ENCODE measurements at places on chromosomes 7 and 10.

DNA sequence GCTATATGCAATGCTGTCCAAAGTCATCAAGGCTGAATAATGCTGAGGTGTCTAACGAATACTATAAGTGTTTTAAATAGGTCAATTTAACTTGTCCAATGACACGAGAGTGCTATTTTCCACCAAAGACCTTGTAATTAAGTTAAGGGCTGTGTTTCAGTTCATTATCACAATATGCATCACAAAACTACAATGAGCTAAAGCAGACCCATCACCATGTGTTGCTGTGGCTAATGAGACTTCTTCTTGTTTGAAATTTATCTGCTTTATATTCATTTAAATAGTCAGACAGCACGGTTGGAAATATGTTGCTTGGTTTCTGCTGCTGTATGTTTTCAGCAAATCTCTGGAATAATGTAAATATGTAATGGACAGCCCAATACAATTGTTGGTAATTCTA lies 292.5 kb upstream of the VSTM2A start:
- DNase-seq = no peak

GRCh38 chr10:92052088-92052487 lies 128.5 kb downstream of the BTAF1 start:
- no peak for DNase-seq

DNA sequence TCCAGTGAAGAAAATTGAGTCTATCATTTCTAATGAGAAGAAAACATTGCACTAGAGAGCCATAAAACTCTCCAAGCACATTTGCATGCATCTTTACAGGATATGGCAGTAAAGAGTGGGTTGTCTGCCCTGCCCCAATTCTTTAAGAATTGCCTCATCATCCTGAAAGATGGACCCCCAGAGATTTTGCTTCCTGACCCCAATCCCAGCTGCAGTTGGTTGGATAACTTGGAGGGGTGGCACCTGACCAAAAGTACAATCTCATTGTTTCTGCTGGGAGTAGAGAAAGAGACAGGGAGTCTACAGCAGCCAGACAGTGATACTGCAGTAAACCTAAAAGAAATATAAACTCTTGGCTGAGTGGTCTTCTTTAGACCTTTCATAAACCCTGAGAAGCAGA lies 49.1 kb upstream of the ADCY1 start:
- DNase-seq = no peak

DNA sequence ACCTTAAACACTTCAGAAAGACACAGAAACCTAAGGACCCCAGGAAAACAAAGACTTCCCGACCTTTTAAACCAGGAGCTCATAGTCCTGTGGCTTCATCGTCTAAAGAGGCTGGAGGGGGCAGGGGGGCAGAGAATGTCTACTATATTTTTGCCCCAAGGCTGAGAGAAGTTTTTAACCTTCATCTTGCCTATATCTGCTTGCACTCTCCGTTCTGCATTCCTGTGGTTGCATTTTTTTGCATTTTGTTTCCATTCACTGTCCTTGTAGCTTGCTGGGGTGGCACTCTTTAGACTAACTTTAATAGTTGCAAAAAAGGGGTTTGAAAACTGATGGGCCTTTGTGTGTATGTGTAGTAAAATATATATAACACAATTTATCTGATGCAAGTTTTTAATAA lies 23.7 kb downstream of the PRKAR2B start:
- DNase-seq = no peak

- DNase-seq = peak; percentile 52
Observed at GRCh38 chr7:27661811-27662489, 733 bp downstream of the HIBADH start.

- no peak for DNase-seq
Observed at GRCh38 chr7:71560354-71560995, 428.5 kb downstream of the GALNT17 start.

DNA sequence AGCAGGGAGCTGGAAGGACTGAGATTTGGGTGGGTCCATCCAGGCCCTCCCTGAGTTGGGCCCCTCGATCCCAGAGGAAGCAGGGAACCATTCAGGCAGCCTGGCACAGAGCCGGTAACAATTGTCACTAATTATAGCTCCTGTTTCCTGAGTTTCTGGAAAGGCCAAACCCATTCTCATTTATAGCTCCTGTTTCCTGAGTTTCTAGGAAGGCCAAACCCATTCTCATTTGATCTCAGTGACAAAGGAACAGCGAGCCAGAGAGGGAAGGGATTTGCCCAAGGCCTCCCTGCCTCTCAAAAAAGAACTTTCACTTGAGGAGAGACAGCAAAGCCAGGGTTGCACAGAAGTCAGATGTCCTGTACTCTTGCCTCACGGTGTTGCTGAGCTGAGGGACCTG lies 521.9 kb downstream of the TYW1 start:
- DNase-seq = no peak

DNA sequence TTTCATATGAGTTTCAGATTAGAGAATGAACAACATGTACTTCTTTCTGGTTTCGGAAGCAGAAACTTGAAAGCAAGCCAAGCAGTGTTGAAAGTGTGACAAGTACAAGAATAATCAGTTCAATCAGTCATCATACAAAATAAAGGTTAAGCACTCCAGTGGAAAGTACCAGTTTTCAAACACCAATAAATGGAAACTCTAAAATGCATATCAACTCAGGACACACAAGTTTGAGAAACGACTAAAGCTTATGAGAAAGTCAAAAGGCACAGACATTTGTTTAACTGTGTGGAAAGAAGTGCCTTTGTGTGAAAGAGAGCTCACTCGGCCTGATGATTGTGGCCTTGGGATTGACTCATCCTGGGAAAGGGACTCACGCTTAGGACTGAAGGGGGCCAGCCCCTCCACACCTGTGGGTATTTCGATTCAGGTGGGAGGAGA lies 60.6 kb upstream of the AKR1C1 start:
- DNase-seq = no peak

DNA sequence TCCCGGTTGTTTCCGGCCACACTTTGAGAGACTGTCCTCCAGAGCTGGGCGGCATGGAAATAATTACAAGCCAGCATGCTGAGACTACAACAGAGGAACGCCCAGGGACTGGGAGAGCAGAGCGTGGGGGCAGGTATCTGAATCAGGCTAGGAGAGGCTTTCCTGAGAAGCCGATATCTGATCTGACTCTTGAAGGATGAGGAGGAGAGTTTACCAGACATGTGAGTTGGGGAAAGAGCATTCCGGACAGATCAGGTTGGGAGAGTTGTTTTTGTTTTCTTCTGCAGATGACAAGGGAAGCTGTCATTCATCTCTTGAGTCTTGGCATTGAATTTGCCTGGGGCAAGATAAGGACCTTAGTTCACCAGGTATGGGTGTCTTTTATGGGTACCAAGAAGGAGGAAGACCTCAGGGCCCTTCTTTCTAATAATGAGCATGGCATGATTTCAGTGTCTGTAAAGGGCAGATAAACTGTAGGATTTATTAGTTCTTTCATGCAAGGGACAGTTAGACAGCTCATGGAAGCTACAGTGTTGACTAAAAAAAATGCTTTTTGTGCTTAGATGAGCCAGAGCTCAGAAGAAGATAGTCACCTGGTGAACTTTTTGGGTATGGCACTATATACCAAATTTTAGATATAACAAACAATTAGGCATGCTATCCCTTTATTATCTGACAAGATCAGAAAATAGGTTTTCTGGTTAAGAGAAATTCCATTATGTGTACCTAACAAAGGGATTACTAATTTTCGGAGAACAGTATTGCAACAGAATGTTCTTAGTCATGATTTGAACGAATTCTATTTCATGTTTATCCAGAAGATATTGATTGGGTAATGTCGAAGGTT lies 36.2 kb downstream of the WBP1L start:
- DNase-seq = no peak

DNA sequence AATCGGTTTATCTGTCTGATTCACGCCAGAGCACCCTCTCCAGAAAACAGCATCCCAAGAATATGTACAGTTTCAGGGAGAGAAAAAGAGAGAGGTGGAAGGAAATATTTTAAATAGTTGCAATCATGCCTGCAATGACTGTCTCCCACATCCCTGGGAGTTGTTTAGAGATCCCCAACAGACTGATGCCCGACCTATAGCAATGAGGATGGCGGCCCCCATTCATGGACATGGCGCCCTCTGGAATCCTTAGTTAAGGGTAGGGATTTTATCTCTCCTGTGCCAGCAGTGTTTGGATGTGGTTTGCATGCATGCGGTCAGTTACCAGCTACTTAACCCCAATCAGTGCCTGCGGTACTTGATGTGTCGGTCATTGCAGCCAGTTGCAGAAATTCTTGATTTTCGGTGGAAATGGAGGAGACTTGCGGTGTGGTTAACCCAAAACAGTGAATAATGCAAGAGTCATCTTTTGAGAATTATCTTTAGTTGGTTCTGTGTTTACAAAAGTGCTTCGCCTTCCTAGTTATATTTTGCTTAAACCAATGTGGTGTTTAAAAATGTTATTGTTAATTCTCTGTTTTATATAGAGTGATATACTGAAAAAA lies 186.0 kb upstream of the TCF7L2 start:
- no peak for DNase-seq

- DNase-seq = no peak
Observed at GRCh38 chr10:79103129-79103528, 34.4 kb downstream of the ZMIZ1 start.

DNA sequence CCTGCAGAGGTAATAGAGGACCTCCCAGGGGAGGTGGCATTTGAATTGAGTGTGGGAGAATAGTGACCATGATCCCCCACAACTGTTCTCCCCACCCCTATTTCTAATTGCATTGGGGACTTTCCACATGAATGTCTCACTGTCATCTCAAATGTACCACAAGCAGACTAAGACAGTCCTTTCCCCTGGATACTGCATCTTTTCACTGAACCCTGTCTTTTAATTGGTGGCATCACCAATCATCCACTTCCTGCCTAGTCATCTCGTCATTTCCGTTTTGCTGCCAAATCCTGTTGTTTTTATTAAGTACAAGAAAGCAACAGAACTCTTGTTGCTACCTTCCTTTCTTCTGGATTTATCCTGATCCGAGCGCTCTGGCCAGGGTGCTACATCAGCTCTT lies 120.3 kb downstream of the NRP1 start:
- no peak for DNase-seq

GRCh38 chr10:72234560-72235095 lies 18.6 kb upstream of the ASCC1 start:
- DNase-seq = no peak

DNA sequence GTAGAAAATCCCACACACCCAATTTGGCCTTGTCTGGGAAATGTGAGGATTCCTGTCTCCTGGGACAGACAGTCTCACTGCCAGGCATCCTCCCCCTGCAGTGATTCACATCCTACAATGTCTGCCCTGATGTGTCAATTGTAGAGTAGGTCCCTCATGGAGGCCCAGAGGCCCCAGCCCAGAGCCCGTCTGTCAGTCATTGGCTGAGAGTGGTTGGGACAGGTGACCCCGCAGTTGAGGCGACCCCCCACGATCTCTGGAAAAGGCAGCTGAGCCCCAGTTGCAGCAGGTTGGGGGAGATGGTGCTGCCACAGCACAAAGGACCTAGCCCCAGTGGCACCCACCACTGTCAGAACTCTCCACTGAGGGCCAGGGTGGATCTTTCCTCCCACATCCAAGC lies 84.3 kb upstream of the INSIG1 start:
- no peak for DNase-seq

DNA sequence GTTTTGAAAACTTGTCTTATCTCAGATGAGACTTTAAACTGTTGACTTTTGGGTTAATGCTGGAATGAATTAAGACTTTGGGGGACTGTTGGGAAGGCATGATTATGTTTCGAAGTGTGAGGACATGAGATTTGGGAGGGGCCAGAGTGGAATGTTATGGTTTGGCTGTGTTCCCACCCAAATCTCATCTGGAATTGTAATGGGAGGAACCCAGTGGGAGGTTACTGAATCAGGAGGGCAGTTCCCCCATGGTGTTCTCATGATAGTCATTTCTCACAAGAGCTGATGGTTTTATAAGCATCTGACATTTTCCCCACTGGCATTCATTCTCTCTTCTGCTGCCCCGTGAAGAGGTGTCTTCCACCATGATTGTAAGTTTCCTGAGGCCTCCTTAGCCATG lies 13.8 kb upstream of the POT1 start:
- no peak for DNase-seq

DNA sequence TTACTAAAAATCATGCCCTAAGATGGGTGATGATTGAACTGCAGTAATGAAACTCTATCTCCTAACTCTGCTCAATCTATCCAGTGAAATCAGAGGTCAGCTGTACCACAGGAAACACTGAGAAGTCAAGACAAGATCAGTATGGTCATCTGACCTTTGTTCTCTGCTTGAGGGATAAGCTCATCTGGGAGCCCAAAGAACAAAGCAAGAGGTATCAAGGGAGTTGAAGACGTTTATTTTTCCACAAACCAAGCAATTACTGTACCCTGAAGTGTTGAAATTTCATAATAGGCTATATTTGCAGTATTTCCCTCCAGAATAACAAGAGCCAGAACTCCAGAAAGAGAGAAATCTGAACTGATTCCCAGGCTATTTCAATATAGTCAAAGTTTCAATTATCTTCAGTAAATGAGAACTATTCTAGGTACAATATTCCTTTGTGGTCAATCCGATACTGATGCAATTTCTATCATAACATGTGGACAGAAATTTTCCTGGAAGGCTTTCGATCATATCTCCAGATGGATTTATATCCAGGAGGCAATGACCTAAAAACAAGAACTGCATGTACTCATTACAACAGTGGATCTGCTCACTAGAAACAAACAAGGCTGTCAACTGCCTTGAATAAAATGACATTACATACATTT lies 345.3 kb downstream of the TNS3 start:
- no peak for DNase-seq

DNA sequence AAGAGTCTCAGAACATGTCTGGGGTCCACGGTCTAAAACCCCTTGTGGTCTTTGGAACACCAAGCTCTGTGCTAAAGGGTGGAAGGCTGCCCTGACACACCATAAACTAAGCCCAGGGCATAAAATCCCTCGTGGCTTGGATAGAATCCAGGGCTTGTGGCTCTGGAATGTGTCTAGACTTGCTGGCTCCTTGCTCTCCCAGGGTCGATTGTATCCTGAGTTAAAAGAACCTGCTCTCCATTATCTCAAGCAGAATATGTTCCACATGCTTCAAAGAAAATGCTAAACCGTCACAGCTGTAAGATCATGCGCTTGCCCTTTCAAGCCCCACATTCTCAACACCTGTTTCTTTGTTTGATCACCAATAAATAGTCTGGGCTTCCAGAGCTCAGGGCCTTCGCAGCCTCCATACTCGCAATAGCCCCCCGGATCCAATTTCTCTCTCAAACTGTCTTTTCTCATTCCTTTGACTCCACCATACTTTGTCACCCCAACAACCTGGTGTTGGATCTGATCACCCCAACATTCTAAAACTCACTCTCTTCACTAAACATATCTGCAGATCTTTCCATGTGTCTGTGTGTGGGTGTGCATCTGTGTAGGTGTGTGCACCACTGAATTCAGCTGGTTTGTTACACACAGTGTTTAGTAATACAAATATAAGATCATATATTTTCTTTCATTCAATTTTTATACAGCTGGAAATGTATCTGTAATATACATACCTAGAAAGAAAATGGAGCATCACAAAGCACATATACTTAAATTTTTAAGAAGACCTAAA lies 238.5 kb downstream of the ZMYND11 start:
- DNase-seq = no peak

- DNase-seq = no peak
Observed at GRCh38 chr10:97518301-97519043, 19.7 kb downstream of the UBTD1 start.
